ENCODE measurements at places on chromosomes 13 and 19.

DNA sequence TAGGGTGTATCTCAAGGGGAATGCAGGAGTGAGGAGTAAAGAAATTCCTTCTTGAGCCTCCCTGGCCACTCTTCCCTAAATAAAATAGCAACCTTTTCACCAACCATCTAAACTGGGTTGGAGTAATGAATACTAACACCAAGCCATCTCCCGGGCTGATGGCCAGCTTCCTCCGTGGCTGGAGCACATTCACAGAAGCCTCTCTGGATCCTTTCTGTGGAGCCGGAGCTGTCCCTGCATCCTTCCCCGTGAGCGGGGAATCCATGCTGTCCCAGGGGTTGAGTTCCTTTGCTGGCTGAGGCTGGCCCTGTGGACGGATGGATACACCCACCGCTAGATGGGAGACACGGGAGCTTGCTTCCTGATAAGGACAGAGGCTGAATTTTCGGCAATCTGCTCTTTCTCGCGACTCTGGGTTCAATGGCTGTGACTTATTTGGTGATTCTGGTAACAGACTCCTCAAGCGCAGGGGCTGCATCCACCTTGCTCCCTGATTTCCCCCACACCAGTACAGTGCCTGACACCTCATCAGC, 370.3 kb downstream of the ZNF536 start:
- no peak for DNase-seq

DNA sequence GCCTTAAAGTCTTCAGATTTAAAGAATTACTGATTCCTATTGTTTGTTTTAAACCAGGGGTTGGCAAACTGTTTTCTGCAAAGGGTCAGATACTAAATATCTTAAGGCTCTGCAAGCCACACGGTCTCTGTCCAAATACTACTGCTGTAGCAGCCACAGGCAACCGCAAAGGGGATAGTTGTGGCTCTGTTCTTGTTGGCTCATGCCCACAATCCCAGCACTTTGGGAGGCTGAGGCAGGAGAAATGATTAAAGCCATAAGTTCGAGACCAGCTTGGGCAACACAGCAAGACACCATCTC, 22.4 kb downstream of the RANBP3 start:
- no peak for DNase-seq

- DNase-seq: peak; percentile 73
Observed at GRCh38 chr19:3125900-3126524, 9.8 kb upstream of the GNA15 start.

- DNase-seq: no peak
Observed at GRCh38 chr13:106099765-106100164, 435.7 kb downstream of the EFNB2 start.

DNA sequence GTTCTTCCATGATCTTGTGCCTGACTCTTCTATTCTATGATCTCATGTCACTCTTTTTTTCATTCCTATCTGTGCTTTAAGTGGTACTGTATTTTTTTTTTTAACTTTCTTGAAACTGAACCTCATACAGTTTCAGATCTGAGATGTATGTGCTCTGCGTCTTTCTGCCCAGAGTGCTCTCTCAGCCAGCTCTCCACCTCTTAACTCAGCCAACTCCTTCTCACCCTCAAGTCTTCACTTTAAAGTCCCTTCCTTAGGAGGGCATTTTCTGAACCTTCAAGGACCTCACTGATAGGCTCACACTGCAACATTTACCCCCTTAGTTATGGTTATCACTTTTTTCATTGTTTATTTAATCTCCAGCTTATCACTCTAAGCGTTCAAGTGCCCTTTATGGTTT, 158.7 kb downstream of the IRS2 start:
- no peak for DNase-seq

GRCh38 chr13:21045100-21045499, 16.3 kb downstream of the LATS2 start:
- DNase-seq: no peak

DNA sequence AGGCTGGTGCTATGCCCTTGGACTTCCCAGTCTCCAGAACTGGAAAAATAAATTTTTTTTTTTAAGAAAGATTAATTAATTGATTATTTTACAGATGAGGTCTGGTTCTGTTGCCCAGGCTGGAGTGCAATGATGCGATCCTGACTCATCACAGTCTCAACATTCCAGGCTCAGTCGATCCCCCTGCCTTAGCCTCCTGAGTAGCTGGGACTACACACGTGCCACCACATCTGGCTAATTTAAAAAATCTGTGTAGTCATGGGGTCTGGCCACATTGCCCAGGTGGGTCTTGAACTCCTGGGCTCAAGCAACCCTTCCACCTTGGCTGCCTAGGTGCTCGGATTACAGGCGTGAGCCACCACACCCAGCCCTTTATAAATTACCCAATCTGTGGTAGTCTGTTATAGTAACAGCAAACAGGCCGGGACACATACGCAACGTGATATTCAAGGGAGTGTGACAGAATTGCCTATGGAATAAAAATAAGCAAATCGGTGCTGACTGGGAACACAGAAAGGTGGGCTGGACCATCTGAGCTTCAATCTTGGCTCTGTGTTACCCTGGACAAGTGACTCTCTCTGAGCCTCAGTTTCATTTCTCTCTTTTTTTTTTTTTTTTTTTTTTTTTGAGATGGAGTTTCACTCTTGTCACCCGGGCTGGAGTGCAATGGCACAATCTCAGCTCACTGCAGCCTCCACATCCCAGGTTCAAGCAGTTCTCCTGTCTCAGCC, 42.8 kb downstream of the PIN1 start:
- no peak for DNase-seq

DNA sequence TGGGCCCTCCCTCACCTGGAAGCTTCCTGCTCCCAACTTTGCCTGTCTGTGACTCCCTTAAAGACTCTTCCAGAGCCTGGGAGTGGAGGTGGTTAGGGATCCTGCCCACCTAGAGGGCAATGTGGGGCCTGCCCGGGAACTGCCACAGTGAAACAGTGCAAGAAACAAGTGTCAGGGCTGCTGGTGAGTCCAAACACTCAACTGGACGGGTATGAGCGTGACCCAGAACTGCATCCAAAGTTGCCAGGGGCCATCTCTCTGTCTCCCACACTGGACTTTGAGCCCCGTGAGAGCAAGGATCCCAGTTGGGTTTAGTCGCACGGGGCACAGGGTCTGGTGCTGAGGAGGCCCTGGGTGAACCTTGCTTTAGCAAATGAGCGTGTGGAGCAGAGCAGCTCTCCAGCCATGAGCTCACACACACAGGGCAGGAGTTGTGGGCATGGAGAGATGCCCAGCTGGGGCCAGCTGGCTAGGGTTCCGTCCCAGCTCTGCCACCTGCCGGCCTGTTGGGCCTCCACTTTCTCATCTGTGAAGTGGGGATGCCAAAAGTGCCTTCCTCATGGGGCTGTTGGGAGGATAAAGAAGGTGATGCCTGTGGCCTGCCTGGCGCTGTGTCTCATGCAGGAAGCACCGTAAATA, 2.8 kb upstream of the NUMBL start:
- DNase-seq: no peak

GRCh38 chr19:19613506-19613905, 5.0 kb downstream of the PBX4 start:
- no peak for DNase-seq

DNA sequence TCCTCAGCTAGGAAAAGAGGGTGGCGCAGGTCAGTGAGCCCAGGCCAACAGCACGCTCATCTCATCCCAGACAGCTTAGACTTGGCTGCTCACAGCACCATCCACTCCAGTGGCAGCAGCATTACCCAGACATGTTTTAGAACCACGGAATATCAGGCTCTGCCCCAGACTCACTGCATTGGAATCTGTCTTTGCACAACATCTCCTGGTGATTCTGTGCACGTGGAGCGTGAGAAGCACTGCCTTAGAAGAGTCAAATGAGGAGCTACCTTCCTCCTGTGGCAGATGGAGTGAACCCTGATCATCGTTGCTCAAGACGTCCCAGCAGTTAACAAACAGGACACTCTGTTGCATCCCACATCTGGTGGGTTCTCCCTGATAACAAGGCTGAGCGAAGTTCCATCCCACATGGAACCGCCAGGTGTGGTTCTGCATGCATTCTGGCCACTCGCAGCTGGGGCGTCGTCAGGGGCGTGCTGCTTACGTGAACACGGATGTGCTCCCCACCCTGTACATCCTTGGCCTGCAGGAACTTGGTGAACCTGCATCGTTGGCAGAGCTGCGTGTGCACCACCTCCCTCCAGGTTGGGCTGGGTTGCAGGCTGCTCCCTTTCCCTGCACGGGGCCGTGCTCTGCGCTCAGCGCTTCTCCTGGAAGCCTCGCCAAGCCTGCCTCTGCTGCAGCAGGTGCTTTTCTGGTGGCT, 25.2 kb upstream of the ATP11A start:
- no peak for DNase-seq

- DNase-seq: no peak
Observed at GRCh38 chr13:110662777-110663443, 43.0 kb downstream of the CARS2 start.

DNA sequence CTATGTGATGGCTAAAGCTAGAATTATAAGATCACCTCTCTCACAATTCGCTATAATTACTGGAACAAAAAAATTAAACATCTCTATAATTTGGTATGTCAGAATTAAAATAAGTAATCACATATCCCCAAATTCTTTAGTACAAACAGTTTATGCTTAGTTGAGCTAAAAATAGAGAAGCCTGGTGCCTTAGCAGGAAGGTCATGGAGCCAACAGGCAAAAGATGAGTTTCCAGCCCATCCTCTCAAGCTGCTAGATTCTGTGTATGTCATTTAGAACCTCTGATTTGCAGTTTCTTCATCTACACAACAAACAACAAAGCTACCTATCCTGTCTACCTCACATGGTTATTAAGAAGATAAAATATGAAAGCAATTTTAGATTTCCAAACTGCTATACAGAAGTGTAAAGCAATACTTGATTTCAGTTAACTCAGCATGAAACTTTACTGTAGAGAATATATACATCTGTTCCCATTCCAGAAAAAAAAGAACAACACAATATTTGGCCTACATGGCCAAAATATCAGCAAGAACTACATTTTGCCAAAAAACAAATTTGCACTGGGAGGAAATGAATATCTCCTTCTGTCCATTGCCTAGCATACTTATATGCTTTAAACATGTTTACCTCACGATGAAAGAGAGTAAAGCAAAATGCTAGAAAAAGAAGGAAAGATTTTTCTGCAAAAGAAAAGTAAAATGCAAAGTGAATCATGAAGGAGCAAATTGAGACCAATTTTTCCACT, 294.0 kb upstream of the MIR17HG start:
- no peak for DNase-seq

- DNase-seq: no peak
Observed at GRCh38 chr19:36058481-36059179, 3.9 kb downstream of the WDR62 start.

GRCh38 chr13:25286308-25286968, 850 bp downstream of the MTMR6 start:
- peak; percentile 63 for DNase-seq

- DNase-seq: no peak
Observed at GRCh38 chr13:28610996-28611395, 47.9 kb upstream of the POMP start.

GRCh38 chr19:2815191-2815614, 4.5 kb upstream of the ZNF554 start:
- no peak for DNase-seq

DNA sequence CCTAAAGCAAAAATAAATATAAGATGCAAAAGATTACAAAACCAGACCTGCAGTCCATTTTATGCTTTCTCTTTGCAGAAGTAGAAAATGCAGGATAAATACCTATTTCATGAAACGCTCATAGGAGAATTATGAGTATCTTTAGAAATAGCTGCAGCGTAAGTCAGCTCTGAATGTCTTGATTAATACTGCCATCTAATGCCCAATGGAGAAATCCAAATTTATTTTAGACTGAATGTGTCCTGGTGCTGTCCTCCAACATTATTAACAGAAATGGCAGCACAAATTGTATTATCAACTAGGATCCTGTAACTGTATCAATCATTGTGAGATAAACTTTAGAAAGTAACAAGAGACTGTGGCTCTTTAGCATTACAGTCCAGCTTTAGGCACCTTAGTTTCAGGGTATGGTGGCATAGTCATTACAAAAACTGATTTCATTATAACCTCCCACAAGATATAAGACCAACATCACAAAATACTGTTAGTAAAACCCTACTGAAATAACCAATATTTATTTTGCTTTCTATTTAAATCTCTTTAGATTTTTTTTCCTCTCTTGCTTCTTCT, 162.1 kb upstream of the MIR17HG start:
- no peak for DNase-seq

GRCh38 chr13:35797244-35797643, 320.8 kb upstream of the MAB21L1 start:
- DNase-seq: no peak

- DNase-seq: no peak
Observed at GRCh38 chr13:39463611-39464010, 139.4 kb downstream of the LHFPL6 start.

DNA sequence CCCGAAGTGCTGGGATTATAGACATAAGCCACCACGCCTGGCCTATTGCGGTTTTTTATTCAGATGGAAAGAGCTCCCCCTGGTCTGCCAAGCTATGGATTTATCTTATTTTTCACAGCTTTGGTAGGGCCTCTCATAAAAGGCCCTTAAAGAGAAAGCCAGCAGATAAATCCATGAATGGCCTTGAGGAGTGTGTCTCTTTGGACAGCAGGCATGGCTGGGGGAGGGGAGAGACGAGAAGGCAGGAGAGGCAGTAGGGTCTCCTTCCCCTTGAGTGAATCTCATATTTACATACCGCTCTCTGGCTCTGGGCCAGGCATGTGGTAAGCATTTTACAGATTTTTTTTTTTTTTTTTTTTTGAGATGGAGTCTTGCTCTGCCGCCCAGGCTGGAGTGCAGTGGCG, 25.2 kb downstream of the MARK4 start:
- DNase-seq: no peak

GRCh38 chr19:18475762-18476331, 37.9 kb upstream of the ISYNA1 start:
- no peak for DNase-seq

- no peak for DNase-seq
Observed at GRCh38 chr19:12126707-12127106, 13.4 kb downstream of the ZNF20 start.

- no peak for DNase-seq
Observed at GRCh38 chr19:35222373-35223015, 6.0 kb downstream of the FAM187B start.

- no peak for DNase-seq
Observed at GRCh38 chr13:38755793-38756192, 68.9 kb downstream of the FREM2 start.

DNA sequence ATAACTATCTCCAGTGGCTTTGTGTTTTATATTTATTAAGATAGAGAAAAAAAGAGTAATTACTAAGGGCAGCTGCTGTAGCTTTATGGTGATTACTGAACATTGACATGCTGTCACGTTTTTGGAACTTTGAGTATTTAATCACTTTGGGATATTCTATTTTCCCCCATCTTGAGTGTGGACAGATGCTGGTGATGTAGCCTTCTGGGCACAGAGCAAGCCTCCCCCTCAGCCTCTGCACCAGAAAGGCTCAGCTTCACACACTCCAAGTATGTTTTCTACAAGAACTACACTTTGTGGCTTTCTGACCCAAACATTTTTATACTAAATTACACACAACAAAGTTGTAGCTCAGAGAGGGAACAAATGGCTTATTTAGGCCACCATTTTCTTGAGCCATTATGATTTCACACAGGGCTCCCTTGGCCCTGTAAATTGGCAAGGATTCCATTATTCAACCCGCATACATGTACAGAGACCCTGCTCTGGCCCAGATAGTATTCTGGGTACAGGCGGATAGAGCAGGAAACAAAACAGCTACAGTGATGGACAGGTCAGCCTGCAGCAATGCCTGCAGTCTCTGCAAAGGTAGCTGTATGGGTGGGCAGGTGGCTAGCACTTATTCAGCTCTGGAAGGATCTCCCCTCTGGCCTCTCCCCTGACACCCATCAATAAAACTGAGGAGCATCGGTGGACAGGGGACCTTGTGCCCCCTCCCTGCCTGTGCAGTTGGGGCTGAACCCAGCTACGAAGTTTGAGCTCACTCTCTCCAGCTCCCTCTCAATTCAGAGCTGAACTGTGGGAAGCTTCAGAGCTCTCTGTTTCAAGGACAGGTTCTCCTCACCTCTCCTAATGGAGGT, 1.3 kb downstream of the ALOX5AP start:
- DNase-seq: no peak
